ENCODE measurements at places on chromosomes 16 and 17. TPM values are rescaled to one million over a fixed set of nuclear protein-coding genes. Genes with fewer than 3 reads are reported as not detected.

DNA sequence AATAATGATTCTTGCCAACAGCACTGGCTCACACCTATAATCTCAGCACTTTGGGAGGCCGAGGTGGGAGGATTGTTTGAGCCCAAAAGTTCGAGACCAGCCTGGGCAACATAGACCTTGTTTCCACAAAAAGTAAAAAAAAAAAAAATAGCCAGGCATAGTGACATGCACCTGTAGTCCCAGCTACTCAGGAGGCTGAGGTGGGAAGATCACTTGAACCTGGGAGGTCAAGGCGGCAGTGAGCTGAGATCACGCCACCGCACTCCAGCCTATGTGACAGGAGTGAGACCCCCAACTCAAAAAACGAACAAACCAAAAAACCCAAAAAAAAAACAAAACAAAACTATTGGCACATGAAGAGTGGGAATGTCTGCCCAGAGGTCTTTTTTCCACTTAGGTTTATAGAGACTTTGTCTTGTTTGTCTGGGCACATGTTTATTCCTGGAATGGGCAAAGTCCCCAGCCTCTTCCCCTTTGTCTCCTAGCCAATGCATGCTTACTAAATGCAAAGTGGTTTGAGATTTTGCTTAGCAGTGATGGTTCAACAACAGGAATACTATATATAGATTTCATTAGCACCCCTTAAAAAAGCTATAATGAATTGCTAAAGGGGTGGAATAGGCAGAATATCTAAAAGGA lies 25.9 kb downstream of the NMT1 start:
- DNase-seq, result no peak

MRPL28 gene
- total RNA-seq, result 79.6 TPM

- no peak for DNase-seq
Observed at GRCh38 chr17:17558431-17558830, 33.1 kb downstream of the PEMT start.

DNA sequence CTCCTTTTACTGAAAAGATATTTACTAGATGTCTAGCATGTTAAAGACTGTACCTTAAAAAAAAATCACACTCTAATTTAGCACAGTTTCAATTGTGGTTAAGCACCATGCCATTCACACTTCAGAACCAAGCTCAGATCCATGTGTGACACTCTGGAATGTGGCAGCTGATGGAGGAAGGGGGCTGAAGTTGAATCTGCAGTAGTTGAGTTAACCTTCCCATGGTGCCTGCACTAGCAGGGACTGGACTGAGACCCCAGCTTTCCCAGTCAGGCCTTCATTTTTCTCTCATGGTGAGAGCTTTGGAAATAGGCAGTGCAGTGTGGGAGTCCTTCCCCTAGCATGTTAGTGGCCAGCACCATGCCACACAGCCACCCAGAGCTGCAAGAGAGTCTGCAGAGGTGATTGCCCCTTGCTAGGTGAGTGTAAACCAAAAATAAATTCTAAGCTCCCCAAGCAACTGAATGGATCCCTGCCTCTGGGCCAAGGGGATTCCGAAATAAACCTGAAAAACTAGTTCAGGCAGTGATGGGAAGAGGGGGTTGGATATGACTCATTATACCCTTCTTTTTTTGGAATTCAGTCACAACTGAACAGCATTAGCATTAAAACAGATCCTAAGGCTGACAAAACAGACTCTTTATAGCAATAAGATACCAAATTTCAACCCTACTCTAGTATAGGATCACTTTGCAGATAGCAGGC lies 208.5 kb downstream of the WWOX start:
- DNase-seq, result no peak

MYCBPAP gene
- total RNA-seq, result 0.43 TPM

ASGR1 gene
- 0.19 TPM for total RNA-seq

GRCh38 chr16:4765511-4766474 lies 1.2 kb downstream of the ZNF500 start:
- DNase-seq, result no peak

GRCh38 chr16:50146479-50147435 lies 6.3 kb upstream of the TENT4B start:
- DNase-seq, result no peak

EFCAB5 gene
- total RNA-seq, result not detected

- no peak for DNase-seq
Observed at GRCh38 chr17:80749611-80750010, 205.0 kb downstream of the RPTOR start.

DNA sequence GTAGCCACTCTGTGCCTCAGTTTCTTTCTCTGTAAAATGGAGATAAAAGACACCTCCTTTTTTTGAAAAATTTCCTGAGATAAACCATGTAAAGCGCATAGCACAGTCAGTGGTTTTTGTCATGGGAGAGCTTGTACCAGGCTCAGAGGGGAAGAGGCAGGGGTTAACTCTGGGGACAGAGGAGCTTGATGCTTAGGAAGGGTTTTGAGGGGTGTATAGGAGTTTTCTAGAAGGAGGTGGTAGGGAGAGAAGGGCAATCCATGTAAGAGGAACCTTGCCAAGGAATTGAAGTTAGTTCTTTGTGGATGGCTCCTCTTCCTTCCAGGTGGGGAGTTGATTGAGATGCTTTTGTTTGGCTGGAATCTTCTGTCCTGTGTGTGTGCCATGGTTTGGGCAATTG lies 131.9 kb upstream of the GSE1 start:
- DNase-seq, result no peak

GRCh38 chr16:7373776-7374175 lies 41.1 kb downstream of the RBFOX1 start:
- no peak for DNase-seq

- DNase-seq, result no peak
Observed at GRCh38 chr16:68452176-68452575, 3.9 kb upstream of the SMPD3 start.

MYH1 gene
- not detected for total RNA-seq

HNF1B gene
- total RNA-seq, result not detected

GRCh38 chr16:66376577-66377305 lies 10.2 kb downstream of the CDH5 start:
- no peak for DNase-seq

DNA sequence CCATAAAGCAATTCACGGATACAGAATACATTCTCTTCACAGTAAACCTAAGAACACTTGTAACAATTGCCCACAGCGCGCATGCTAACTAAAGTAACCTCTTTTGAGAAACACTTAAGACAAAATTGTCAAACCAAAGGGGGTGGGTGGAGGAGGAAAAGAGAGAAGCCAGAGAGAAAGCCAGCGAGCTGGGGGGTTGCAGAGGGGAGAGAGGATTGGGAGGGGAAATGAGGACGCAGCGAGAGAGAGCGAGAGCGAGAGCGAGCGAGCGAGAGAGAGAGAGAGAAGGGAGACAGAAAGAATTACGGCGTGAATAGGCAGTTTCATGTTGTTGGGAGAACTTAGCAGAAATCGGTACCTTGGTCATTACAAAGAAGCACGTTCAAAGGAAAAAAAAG lies 1.6 kb upstream of the HOXB7 start:
- DNase-seq, result no peak

KRT16 gene
- not detected for total RNA-seq

GRCh38 chr17:3531266-3532101 lies 26.1 kb downstream of the TRPV3 start:
- peak; percentile 77 for DNase-seq

DNA sequence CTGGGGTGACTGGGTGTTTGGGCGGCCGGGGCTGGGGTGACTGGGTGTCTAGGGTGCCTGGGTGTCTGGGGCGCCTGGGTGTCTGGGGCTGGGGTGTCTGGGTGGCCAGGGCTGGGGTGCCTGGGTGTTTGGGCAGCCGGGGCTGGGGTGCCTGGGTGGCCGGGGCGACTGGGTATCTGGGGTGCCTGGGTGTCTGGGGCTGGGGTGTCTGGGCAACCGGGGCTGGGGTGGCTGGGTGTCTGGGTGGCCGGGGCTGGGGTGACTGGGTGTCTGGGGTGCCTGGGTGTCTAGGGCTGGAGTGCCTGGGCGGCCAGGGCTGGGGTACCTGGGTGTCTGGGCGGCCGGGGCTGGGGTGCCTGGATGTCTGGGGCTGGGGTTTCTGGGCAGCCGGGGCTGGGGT lies 13.4 kb upstream of the APRT start:
- DNase-seq, result no peak

GRCh38 chr16:80893686-80894085 lies 89.3 kb upstream of the CDYL2 start:
- DNase-seq, result no peak

DCAKD gene
- 25.3 TPM for total RNA-seq

KRTAP2-3 gene
- total RNA-seq, result not detected

KRT12 gene
- not detected for total RNA-seq

DNA sequence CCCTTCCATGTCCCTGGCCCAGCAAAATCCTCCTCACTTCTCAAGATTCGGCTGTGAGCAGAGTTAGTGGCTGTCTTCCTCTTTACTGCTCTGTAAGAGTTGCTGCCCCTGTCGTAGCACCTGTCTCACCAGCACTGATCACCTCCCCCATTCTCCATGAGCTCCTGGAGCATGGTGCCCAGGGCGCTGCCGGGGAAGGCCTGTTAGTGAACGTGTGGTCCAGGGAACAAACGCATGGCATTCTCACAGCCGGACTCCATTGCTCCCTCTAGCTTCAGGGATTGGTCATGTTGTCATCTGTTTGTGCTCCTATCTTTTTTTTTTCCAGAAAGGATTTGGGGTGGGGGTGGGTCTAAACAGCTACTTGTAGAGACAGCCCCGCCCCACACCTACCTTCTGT lies 141.2 kb downstream of the CMIP start:
- DNase-seq, result no peak

DNA sequence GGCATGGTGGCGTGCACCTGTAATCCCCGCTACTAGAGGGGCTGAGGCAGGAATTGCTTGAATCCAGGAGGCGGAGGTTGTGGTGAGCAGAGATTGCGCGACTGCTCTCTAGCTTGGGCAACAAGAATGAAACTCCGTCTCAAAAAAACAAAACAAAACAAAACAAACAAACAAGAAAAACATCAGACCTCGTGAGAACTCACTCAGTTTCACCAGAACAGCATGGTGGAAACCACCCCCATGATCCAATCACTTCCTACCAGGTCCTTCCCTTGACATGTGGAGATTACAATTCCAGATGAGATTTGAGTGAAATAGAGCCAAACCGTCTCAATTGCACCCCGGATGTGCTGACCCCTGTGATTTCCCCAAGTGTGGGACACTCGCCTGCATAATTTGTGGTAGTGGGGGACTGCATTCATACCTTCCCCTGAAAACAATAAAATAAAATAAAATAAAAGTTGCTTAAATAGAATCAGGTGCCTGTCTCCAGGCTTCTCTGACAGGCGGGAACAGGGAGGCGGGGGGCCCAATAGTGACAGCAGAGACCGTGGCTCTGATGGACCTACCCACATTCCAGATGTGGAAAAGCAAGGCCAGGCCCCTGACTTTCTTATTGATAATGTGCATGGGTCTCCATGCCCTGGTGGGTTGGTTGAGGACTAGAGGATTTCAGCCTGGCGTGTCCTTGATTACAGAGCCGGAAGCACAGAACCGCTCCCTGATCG lies 13.1 kb downstream of the ZSCAN10 start:
- peak; percentile 3 for DNase-seq

DNA sequence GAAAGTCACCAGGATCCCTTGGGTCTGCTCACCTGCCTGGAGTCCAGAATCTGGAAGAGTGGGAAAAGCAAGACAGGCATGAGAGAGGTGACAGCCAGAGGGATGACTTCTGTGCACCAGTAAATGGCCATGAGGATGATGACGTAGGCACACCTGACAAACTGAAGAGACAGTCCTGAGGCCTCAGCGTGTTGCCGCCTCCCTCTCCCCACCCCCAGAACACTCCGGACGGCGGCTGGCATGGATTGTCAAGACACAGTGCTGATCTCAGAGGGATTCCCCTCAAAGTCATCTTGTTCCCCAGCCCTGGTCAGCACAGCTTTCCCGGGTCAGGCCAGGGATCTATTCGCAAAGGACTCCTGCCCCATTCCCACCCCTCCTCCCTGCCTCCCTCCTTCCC lies 6.2 kb downstream of the SLC13A5 start:
- DNase-seq, result no peak

HBZ gene
- not detected for total RNA-seq

KRTAP3-2 gene
- total RNA-seq, result not detected

CPHXL2 gene
- not detected for total RNA-seq

DNA sequence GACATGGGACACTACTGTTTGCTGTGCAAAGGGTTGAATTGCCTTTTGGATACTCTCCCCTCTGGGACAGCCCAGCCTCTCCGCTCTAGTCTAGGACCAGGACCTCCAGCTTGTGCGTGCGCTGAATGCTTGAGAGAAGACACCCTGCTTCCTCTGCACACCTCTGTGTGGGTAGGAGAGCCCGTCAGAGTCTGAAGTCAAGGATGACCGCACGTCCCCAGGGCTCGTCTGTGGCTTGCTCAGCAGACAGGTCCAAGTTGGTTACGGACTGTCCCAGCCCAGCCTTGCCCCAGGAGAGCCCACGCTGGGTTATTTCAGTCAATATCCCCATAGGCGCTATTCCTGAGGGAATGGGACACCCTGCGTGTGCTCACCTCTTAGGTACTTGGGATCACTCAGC lies 3.7 kb downstream of the C16orf89 start:
- DNase-seq, result peak; percentile 25

DNA sequence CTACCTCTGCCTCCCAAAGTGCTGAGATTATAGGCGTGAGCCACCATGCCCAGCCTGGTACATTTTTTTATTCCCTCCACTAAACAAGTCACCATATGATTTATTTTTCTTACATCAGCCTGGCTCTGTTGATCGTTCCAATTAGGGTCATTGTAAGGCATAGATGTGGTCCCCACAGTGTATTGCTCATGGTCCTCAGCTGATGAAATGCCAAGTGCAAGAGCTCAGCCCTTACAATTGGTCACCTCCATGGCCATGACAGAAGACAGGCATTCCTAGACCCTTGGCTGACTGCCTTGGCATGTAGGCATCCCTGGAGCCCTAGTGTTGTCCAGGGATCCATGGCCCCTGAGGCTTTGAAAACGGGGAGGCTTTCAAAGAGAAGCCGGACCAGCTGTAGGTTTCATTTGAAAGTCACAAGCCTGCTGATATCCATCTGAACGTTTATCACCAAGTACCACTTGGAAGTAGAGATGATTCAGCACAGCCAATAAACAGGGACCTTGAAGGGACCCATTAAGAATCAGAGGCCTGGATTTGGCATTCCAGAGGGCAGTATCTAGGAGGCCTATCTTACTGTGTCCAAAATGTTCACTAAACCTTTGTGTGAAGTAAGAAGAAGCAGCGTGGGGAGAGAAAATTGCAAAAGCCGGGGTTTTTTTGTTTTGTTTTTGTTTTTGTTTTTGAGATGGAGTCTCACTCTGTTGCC lies 20.6 kb upstream of the PRKCA start:
- DNase-seq, result no peak

- DNase-seq, result no peak
Observed at GRCh38 chr16:59593194-59593661, 859.1 kb upstream of the GOT2 start.

- DNase-seq, result no peak
Observed at GRCh38 chr16:87060034-87060986, 256.9 kb downstream of the C16orf95 start.

DNA sequence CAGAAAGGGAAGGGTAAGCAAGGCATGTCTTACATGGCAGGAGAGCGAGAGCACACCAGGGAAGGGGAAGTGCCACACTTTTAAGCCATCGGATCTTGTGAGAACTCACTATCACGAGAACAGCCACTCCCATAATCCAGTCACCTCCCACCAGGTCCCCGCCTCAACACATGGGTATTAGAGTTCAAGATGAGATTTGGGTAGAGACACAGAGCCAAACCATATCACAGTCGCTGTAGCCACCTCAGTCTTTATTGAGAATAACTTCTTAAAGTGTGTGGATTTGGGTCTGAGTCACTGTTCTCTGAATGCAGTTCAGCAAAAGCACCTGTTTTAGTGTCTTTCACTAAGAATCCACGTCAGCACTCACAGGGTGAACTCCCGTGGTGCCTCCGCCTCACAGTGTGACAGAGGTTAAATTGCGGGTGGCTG lies 195.2 kb upstream of the CHMP6 start:
- no peak for DNase-seq

All from Right ventricle myocardium superior (tissue), 1 donor.